Uterus (tissue), 4 donors: ENCODE measurements at places on chromosomes 5 and 9.

DNA sequence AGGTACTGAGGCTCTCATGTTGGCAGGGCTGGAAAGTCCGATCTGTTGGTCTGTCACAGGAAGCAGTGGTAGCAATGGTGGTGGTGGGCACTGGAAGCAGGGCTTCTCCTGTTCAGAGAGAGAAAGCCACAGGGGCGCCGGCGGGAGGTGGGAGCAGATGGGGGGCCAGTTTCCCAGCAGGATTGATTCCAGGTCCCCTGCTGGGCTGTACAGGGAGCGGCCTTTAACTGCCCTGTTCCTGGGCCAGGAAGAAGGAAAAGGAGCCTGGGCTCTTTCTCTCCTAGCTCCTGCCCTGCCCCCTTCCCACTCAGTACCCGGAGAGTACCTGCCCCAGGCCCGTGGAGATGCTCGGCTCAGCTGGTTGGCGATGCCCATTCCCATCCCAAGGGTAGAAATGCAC, 2.6 kb upstream of the DAB2IP start:
- DNase-seq: no peak

DNA sequence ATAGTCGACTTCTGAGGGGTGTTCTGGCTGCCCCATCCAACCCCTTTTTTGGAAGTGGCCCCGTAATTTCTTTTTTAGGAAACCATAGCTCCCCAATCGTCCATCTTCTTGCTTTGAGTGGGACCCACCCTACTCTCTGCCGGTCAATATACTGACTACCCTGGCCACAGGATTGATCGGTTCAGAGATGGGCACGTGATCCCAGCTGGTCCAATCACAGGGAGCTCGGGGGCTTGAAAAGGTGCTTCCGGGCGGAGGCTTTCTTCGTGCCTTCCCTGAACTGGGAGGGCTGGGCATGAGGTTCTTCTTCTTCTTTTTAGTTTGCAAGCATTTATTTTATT, 78.7 kb upstream of the SH3PXD2B start:
- DNase-seq: no peak

DNA sequence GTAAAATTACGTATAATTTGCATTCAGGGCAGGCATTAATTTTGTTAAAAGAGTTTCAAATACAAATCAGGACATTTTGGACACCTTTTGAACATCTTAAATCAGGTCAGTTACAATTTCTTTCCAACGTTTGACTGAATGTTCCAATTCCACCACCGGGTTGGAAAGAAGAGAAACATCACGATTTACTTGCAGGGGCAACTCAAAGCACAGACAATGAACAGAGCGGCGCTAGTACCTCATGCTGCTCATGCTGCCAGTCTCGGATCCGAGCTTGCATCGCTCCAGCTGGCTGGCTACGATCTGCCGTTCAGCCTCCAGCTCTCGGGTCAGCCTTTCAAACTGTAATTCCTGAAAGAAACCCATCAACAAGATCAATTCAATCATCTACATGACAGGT, 339.5 kb downstream of the CTNND2 start:
- no peak for DNase-seq

DNA sequence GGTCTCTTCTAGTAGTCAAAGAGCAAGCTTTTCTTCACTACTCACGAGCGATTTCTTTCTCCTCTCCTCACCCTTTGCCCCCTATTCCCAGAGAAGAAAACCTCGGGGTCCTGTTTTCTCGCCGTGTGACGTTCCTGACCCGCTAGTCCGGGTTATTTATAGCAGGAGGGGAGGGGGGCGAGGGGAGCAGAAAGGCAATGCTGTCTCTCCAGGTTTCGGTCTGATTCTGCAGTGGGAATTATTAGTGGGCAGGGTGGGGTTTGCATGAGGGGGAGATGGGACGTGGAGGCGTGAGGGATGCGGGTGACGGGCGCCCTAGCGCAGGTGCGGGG, 847 bp upstream of the GABRB2 start:
- DNase-seq: no peak

DNA sequence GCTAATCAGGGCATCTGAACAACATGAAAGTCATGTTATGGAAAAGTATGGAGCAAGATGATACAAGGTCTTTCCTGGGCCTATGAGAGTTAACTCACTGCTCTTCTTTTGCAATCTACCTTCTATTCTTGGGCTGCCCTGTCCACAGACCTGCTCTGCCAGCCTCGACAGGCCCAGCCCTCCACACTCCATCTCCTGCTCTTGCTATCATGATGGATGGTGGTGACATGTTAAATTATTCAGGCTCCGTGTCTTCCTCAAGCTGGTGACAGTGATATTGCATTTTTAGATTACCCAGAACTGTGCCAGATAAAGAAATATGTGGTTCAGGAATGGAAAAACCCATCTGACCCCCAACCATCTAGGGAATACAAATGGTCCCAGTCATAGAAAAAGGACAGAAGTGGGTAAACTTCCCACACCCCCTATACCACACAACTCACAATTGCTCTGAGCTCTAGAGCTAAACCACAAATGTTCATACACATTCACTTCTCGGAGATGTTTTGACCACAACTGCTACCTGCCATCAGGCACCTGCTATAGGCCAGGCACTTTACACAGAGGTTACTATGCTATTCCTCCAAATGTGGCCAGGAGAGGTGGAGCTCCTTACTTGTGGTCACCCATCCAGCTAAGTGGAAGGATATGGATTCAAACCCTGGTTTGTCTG, 311.3 kb downstream of the ASTN2 start:
- DNase-seq: no peak

DNA sequence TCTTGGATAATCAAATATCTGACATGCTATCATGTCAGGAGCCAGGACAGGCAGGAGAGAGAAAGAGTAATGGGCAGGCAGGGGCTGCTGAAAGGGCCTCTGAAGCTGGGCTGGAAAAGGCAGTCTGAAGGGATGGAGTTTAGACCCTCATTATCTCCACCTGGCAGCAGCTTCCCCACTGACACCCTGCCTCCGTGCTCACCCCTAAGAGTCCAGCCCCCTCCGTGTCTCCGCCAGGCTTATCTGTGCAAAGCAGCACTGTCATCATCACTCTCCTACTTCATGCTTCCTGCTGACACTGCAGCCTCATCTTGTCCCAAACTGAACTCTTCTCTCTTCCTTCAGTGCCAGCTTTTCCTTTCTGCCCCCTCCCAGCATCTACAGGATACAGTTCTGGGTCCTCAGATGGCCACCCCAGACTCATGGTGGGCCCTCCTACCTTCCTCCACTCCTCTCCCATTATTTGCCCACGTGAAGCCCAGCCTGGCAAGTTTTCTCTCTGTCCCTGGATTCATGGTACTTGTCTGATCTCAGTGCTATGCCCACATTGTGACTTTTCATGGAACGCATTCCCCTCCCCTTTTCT, 70.9 kb upstream of the KLF9 start:
- DNase-seq: peak; percentile 50

GRCh38 chr9:114097613-114098020, 1.5 kb downstream of the KIF12 start:
- DNase-seq: peak; percentile 17

GRCh38 chr5:32283539-32284377, 29.0 kb downstream of the MTMR12 start:
- no peak for DNase-seq

DNA sequence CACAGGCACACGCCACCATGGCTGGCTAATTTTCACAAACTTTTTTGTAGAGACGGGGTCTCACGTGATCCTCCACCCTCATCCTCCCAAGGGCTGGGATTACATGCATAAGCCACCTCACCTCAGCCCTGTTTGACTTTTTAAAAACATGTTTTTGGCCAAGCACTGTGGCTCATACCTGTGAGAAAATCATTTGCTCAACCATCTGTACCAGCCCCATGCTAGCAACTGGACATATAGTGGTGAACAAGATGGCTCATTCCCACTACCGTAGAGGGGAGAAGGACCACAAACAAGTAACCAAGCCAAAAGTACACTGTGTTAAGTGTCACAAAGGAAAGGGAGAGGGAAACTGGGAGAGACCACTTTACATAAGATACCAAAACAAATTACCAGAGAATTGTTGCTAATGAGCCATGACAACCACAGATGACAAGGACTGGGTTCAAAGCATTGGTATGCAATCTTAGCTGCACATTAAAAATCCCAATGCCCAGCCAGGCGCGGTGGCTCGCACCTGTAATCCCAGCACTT, 19.2 kb downstream of the PPP2CA start:
- no peak for DNase-seq

GRCh38 chr9:137306850-137307254, 4.8 kb upstream of the NRARP start:
- peak; percentile 24 for DNase-seq

DNA sequence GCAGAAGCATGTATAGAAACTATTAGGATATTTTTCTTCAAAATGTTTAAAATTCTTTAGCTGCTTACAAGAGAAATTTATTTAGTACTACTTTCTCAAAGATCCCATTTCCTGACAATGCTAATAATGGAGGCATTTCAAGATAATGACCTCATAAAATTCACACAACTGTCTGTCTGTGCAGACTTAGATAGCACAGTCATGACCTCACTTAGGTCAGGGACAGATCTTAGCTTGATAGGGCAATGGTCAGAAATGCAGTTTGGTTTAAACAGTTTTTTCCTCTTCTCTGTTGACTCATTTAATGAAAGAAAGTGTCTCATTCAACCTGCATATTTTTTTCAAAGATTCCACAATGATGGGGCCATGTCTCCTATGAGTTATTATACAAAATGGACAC, 128.4 kb downstream of the GRIA1 start:
- no peak for DNase-seq

GRCh38 chr9:3151672-3152576, 308.0 kb upstream of the PUM3 start:
- no peak for DNase-seq

GRCh38 chr5:58048185-58048925, 411.5 kb downstream of the PLK2 start:
- no peak for DNase-seq

DNA sequence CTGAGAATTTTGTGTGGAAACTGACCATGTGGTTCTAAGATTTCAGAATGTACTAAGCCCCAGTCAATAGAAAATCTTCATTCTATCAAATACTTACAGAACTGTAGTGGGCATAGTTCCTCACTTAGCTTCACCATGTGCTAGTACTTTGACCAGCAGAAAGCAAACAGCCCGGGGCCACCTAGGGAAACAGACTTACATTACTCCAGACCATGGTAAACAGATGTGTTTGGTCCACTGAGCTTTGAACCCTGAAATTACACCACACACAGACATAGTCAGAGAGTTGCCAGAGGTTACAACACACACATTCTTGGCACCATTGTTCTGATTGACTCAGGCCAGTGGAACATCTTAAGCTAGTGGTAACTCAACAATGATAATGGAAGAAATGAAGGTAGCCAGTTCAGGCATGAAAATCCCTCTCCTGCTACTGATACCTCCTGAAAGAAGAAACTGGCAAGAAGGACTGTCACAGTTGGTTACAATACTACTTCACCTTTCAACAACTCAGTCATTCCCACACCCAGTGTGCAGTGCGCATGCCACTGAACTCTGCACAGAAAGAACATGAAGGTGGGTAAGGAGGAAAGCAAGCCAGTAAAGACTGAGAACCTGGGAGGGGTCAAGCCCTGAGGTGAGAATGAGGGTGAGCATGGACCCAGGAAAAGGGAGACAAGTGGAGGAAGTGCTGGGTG, 18.7 kb upstream of the LECT2 start:
- DNase-seq: no peak

DNA sequence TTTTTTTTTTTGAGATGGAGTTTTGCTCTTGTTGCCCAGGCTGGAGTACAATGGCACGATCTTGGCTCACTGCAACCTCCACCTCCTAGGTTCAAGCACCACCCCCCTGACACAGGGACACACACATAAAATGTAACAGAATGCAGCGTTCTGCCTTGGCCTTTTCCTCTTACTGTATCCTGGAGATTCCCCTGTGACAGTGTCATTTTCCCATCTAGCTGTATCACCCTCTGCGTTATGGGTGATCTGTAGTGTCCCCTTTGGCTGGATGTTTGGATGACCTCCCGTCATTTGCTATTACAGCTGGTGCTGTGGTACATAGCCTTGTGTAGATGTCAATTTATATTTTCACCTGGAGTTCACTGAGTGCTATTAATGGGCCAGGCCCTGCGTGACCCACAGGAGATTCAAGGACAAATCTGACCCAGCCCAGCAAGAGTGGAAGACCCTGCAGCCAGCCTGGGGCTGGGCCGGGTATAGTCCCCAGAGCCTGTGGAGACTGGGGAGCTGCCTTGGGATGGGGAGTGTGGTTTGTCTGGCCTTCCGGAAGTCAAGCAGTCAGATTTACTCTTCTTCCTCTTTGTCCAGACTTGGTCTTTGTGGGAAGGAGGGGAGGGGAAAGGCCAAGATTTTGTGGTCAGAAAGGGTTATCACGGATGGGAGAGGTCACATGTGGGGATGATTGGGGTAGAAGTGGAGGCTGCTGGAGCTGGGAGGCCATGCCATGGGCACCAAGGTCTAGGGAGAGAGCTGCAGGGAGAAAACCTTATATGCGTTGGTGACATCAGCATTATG, 43.6 kb downstream of the ERGIC1 start:
- no peak for DNase-seq

DNA sequence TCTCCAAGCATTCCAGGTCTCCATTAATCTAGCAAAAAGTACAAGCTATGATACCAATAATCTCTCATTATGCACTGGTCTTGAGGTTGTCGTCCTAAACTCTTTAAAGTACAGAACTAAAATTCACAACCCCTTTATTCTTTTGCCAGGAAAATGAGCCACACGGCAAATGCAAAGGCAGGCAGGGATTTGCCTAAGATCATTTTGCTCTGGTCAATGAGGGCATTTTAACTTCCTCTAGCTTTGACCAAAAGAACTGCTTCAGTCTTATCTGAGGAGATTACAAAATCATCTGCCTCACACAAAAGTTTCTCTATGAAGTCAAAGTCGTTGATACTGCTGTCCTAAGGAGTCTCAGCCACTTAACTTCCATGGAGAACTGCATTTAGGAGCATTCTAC, 51.8 kb downstream of the EPB41L4B start:
- DNase-seq: no peak

- DNase-seq: no peak
Observed at GRCh38 chr5:133373121-133373870, 239.0 kb downstream of the FSTL4 start.

DNA sequence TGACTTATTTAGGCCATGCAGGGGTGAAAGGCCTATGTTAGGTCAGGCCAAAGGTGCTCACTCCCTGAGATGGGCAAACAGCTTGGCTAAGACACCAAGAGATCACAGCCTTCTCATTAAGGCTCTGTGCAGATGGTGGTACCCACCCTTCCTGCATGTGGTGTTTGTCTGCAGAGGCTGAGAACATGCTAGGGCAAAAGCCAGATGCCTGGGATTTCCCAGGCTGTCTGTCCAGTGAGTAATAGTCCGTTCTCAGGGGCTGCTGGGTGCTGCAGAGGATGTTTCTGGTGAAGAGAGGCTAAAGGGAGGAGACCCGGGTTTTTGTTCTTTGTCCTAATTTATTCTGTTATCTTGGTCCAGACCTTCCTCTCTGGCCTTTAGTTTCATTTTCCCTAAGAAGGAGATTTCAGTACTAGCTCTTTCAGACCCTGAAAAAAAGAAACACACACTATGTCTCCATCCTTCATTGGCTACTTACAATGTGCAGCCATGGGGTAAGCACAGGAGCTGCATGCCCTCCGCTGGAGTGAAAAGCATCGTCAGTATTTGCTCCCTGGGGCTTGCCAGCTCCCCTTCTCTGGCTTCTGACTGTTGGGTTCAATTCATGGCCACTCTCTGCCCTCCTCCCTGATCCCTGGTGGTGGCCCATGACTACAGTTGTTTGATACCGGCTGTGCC, 23.4 kb upstream of the GLRA1 start:
- no peak for DNase-seq

- no peak for DNase-seq
Observed at GRCh38 chr5:2529371-2530092, 221.9 kb downstream of the IRX2 start.
